Brain microvascular endothelial cell (primary cell): ENCODE measurements at places on chromosomes 4 and X.

DNA sequence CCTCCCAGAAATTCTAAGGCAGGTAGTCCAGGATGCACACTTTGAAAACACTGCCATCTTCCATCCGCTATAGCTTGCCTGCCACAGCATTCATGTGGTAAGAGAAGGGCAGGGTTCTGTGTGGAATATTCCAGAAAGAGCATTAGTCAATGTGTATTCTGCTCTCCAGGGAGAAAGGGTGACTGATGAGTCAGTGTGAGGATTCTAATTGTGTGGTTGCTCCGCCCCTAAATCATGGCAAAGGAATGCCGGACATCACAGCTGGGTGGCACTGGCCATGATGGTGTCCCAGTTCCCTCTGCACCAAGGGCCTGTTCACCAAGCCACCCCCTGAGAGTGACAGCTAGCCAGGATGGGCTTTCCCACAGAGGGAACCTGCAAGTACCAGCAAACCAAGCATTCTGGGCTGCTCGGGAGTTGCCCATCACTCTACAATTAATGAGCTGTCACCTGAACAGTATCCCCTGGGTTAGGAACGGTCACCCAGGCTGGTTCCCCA, 9.5 kb downstream of the IDS start:
- DNase-seq, result peak; percentile 77

DNA sequence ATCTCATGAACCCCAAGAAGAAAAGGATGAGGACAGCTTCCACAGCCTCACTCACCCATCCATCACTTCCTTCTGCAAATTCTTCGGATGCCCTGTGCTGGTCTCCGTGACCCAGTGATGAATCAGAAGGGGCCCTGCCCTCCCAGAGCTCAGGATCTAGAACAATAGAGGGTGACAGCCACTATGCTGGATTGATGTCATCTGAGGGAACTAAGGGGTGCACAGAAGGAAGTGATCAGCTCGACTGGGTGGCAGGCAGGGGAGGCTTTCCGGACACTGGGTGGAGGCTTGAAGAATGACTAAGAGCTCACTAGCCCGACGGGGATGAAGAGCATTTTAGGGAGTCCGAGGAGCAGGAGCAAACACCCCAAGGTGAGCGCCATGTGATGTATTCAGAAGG, 1.4 kb upstream of the ZNF185 start:
- peak; percentile 16 for DNase-seq

GRCh38 chr4:41361794-41362526, 105.2 kb downstream of the UCHL1 start:
- no peak for DNase-seq

DNA sequence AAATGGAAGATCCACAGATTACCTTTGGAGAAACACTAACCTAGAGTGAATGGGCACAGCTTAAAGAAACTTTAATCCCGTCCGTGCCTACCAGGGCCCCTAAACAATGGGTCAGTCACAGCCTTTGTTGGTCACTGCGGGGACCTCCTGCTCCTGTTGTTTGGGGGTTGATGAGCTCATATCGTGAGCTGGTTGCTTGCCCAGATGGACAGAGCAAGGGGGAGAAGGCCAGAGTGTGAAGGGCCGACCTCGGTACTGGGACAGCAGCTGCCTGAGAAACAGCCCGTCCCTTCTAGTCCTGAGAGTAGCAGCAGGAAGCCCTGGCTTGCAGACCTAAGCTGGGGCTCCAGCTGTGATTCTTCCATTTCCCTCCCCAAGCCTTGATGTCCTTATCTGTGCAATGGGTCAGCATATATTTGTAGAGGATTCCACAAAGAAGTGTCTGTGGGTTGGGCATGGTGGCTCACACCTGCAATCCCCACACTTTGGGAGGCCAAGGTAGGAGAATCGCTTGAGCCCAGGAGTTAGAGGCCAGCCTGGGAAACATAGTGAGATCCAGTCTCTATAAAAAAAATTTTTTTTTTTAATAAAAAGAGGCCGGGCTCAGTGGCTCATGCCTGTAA, 69.6 kb upstream of the SLC34A2 start:
- DNase-seq, result no peak

- DNase-seq, result no peak
Observed at GRCh38 chrX:136742721-136743379, 37.9 kb downstream of the ARHGEF6 start.

DNA sequence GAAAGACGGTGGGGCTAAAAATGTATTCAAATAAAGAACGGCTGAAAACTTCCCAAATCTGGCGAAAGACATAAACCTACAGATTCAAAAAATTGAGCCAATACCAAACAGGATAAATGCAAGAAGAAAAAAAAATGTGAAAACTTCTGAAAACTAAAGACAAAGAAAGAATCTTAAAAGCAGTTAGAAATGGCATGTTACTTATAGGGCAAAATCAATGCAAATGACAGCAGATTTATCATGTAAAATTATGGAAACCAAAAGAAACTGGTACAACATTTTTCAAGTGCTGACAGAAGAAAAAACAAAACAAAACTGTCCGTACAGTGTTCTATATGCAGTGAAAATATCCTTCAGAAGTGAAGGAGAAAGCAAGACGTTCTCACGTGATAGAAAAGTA, 239.0 kb downstream of the PDGFC start:
- no peak for DNase-seq

GRCh38 chr4:141642711-141643110, 6.3 kb downstream of the IL15 start:
- DNase-seq, result no peak

- DNase-seq, result no peak
Observed at GRCh38 chr4:138647433-138647832, 368.1 kb upstream of the NOCT start.

DNA sequence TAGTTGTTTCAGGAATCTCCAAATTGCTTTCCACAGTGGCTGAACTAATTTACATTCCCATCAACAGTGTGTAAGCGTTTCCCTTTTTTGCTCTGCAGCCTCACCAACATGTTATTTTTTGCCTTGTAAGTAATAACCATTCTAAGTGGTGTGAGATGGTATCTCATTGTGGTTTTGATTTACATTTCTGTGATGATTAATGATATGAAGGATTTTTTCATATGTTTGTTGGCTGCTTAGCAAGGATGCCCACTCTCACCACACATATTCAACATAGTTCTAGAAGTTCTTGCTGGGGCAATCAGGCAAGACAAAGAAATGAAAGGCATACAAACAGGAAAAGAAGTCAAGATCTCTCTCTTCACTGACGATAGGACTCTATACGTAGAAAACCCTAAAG, 472.4 kb downstream of the ZNF674 start:
- DNase-seq, result no peak

DNA sequence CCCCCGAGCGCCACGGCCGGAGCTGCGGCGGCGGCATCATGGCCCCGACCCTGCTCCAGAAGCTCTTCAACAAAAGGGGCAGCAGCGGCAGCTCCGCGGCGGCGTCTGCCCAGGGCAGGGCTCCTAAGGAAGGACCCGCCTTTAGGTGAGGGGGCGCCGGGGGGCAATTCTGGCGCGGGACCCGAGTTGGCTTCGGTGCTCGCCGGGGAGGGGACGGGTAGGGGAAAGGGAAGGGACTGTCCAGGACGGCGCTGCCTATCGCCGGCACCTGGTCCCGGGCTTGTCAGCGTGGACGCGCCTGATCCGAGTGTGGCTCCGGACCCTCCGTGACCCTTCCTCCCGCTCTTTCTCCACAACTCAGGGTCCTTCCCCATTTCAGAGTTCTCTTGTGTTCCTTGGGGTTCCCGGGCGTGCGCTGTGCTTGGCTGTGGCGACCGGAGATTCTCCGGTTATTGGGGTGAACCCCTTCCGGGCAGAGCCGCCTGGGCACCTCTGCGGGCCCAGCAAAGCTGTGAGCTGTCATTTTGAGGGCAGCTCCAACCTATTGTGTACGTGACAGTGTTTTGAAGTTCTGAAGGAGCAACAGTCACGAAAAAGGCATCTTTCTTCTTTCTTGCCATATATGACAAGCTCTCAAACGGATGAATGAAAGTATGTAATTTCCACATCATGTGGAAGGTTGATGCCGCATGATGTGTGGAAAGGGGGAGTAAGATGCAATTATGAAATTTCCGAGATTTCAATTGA, 522 bp downstream of the FNIP2 start:
- no peak for DNase-seq

GRCh38 chrX:74656079-74656745, 41.8 kb upstream of the RLIM start:
- no peak for DNase-seq

DNA sequence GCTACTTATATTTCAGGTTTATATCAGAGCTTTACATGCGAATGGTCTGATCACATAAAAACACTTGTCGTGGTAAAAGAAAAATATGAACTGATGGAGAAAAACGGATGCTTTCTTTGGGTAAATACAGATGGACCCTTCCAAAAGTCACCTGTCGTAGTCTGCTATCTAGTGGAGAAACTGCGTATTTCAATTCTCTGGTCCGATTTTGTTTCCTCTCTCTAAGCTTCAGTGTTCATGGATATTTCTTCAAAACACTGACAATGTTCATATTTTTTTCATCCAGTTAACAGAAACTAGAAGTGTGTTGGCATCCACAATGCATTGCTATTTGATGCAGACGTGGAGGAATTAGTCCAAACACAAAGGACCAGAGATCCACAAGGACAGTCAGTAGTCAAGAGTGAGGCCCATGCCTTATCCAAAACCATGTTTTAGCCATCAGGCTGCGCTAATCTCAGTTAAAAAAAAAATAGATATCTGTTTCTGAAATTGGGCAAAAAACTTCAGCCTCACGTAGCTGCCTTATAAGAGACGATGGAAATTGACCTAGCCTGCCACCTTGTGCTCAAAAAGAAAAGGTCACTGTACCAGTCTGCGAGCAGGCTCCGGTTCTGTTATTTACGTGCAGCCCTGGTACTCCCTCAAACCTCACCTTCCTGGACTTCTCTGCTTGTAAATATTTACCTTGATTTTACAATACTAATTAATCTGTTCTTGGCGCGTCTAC, 16.0 kb downstream of the MEPE start:
- peak; percentile 71 for DNase-seq

- no peak for DNase-seq
Observed at GRCh38 chr4:46432923-46433322, 43.0 kb upstream of the GABRA2 start.

DNA sequence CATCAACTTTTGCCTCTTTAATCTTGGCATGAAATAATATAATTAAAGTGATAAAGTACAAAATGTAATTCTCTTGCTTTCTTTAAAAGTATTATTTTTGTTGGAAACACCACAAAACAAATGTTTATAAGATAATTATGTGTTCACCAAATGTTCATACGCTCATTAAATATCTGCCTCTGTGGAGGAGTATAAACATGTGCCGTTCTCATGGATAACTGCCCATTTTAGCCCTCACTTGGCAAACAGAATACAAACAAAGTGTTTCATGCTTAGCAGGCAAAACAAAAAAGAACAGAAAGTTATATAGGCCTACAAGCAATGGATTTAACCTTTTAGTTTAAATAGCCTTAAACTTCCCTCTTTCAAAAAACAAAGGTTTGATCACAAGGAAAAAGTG, 800.5 kb upstream of the DIAPH2 start:
- no peak for DNase-seq

- no peak for DNase-seq
Observed at GRCh38 chr4:127410644-127411043, 222.1 kb upstream of the INTU start.

GRCh38 chr4:41545238-41545637, 7.3 kb downstream of the LIMCH1 start:
- no peak for DNase-seq

DNA sequence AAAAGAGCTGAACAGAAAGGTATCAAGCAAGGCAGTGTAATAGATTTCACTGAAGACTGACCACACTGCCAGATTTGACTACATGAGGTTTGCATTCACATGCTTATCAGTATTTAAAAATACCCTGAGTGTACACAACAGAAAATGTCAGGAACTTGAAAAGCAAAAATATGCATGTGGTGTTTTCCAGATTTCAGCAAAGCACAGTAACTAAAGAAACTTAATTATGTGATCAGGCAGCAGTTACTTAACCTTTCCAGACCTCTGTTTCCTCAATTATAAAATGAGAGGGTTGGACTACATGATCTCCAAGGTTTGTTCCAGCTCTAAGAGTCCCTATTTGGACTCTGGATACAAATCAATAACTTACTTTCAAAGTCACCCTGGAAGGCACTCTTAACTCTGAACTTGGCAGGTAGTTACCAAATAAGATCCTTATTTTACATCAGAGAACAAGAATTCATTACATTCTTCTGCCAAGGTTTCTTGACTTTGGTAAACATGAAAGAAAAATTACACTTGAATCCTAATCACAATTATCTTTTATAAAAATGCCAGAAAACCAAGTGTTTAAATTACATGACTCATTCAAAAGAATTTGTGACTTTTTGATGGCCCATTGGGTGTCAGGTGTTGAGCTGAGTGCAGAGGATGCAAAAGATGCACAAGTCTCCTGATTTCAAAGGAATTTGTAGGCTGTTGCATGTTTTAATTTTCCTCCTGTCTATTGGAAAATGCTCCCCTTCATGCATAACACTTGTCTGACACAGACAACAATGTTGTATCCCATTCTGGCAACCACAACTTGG, 241.6 kb downstream of the MGST2 start:
- DNase-seq, result no peak

DNA sequence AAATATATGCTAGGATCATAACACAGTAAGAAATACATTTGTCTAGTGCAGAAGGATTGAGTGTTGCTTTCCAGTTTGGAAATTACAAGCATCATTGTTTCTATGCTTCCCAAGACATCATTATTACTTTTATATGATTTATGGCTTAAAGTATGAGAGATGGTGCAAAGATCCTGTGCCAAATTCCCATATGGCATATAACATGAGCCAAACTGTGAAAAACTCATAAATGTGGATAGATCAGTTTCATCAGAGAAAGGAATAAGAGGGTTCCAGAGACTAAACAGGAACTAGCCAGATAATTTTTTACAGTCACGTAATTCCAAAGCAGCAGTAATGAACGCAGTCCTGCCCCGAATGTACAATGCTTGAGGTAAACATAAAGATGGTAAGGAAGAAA, 126.3 kb downstream of the PRDM5 start:
- no peak for DNase-seq

GRCh38 chr4:112979881-112980421, 69.5 kb upstream of the ANK2 start:
- no peak for DNase-seq

DNA sequence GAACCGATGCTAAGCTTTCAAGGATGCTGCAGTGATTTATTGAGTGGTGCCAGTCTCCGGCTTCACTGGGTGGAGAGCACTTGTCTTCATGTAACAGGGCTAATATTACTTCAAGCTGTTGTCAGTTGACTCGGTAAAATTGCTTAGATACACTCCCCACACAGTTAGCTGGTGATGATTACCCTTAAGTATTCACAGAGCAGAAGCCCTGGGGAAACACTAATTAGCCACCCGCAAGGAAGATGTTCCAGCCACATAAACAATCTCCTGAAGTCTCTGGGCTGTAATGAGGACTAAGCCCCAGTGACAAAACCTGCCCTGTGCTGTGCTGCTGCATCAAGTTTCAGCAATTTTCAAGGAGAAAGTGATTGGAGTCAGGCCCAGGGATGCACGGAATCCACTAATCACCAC, 37.3 kb upstream of the GK2 start:
- no peak for DNase-seq
